ENCODE measurements at places on chromosomes 6 and 20.

- no peak for DNase-seq
Observed at GRCh38 chr6:106974336-106974998, at the start of gene CD24. Gene CD24, minus strand, starts transcription at chr6:106974729. Its CDS starts 83 bp downstream, at chr6:106974646.

- peak; percentile 18 for DNase-seq
Observed at GRCh38 chr6:110180228-110181008, at the start of gene CDC40. Gene CDC40, plus strand, starts transcription at chr6:110180427. Its CDS starts 18 bp downstream, at chr6:110180445.

DNA sequence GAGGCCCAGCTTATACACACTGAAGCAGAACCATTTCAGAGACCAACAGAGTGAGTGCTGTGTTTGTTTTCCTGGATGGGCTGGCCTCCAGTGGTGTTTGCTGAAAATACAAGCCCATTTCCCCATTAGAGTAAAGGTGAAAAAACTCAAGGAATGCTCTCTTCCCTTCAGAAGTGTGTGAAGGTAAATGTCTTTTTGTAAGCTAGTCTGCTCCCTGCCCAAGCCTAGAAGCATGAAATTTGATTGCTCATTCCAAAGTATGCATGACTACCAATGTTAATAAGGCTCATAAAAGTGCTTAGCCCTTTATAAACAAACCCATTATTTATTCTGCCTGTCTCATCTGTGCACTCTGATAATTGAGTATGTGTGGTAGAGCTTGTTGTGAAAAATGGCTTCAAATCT, 59.1 kb downstream of the ADGRF1 start:
- DNase-seq = no peak

- no peak for DNase-seq
Observed at GRCh38 chr6:139336488-139336887, 38.0 kb downstream of the CITED2 start.

- no peak for DNase-seq
Observed at GRCh38 chr6:55969526-55969925, 94.1 kb upstream of the BMP5 start.

Data from H54 (cell line).